ENCODE measurements at places on chromosomes 5 and 9. TPM values are rescaled to one million over a fixed set of nuclear protein-coding genes. Genes with fewer than 3 reads are reported as not detected.

GRCh38 chr5:123865641-123866040, 353.7 kb downstream of the CSNK1G3 start:
- no peak for DNase-seq

DNA sequence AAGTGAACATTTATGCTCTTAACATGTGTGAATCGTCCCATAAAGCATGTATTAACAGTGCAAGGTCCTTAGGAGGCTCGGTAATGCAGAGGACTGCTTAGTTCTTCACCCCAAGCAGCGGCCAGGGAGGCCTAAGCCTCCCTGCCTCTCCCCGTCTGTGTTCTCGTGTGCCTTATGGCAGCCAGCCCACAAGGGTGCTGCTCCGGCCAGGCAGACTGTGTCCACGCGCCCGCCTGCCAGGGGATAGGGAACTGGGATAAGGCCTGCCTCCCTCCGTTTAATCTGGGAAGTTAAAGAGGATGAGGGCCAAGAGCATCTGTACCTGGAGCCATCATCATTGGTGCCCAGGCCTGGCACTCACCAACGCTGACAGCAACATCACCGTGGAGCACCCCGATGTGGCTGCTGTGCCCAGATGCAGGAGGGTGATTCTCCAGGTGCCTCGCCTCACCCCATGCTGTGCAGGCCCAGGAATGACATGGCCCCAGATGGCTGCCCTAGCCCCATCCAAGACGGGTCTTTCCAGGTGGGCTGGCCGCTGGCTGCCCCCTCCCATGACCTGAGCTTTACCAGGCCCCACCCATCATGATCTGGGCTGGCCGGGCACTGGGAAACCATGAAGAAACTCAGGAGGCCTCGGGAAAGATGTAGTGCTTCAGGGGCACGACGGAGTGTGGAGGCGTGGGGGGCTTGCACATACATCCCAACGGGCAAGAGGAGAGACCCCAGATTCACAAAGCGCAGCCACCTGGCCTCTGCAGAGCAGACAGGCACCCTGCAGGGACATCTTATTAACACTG, 35.6 kb upstream of the SUSD3 start:
- no peak for DNase-seq

GRCh38 chr5:40141896-40142295, 537.8 kb upstream of the PTGER4 start:
- no peak for DNase-seq

- no peak for DNase-seq
Observed at GRCh38 chr5:83256091-83256780, 178.9 kb downstream of the XRCC4 start.

DNA sequence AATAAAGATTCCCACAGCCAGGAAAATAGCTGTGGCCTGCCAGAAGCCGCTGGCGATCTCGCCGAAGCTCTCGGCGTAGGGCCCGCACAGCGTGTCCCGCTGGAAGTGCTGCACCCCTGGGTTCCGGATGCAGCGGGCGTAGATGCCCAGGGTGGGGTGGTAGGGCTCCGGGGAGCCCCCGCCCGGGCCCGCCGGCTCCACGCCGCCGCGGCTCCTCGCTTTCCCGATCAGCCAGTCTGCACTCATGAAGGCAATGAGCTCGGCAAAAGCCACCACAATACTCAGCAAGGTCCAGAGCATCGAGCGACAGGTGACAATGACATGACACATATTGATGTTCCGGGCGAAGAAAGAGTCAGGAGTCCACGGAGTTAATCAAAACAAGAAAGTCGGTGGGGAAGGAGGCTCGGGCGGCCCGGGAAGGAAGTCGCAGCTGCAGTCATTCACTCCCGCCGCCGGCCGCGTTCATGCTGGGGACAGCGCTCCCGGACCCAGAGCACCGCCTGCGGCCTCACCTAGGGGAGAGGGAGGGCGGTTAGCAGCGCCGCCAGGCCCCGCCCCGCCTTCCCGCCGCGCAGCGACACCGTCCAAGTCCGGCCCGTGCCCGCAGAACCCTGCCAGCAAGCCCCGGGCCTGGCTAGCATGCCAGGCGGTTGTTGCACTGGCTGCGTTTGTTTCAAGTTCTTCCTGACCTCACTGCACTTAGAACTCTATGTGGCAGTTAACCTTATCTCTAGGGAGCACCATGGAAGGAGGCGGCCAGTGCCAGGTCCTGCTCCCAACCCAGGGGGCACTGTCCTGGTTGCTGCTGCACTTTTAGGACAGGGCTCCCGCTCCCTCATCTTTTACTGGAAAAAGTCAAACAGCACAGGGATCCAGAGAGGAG, 138.4 kb downstream of the LHFPL2 start:
- DNase-seq = peak; percentile 83

DNA sequence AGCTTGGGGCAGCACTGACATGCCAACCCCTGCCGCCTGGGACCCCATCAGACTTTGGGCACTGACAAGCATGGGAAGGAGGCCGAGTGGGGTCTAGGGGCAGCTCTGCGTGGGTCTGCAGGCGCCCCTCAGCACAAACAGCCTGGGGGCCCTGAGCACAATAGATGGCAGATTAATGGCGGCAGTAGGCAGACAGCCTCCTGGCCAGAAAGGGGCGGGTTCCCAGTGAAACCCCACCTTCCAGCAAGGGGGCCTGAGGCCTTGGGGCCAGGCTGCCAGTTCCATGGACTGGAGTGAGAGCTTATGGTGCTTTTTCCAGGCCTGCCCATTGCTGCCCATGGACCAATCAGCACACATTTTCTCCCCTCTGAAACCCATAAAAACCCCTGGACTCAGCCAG, 2031.2 kb downstream of the EFNA5 start:
- no peak for DNase-seq

DNA sequence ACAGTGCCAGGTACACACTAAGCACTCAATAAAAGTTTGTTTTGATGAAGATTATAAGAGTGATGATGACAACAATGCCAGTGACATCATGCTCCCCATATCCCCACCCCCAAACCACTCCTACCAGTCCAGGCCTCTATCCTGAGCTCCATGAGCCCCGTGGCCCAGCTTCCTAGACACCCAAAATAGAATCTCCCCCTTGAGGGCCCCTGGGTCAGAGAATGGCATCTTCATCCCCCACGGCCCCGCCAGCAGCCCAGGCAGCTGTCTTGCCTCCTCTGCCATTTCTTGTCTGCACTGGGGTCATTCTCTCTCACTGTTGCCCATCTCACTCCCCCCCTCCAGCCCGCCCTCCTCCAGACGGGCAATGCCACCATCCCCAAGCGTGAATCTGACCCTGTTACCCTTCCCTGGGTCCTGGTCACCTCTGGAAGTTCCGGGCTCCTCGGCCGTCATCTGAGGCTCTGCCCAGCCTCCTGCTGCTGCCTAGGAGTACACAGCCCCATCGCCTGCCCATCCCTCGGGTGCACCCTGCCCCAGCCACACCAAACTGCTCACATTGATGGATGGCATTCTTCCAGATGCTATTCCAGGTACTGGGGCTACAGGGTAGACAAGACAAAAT, 76.8 kb upstream of the LMX1B start:
- no peak for DNase-seq

GRCh38 chr5:14925326-14925725, 53.7 kb upstream of the ANKH start:
- no peak for DNase-seq

DNA sequence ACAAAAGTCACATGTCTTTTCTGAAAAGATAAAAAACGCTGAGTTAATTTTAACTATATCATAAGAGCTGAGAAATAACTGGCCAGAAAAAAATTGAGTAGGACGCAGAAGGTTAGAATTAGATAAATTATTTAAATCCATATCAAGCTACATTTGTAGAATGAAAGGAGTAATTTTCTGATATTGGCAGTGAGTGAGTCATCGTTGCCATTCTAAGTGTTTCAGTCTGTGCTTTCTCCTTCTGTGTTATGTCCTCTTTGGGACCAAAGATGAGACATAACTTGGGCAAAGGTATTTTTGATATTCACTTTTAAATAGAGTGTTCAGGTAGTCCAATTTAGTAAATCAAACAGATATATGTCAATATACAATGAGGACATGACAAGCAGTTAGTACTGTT, 34.4 kb upstream of the KCNN2 start:
- no peak for DNase-seq

GRCh38 chr5:126805063-126805462, 28.1 kb downstream of the LMNB1 start:
- DNase-seq = no peak

- no peak for DNase-seq
Observed at GRCh38 chr5:123099514-123100151, 10.6 kb downstream of the PRDM6 start.

Gene TMEM215
- total RNA-seq = not detected

Gene MSX2
- total RNA-seq = 23.1 TPM

Gene KCNV2
- not detected for total RNA-seq

Gene SHROOM1
- 2.5 TPM for total RNA-seq

Gene SLC6A3
- total RNA-seq = not detected

Gene FAXDC2
- total RNA-seq = 27.1 TPM

Gene CARD6
- total RNA-seq = 6.5 TPM

Gene FLT4
- total RNA-seq = 1.8 TPM

Gene EPB41L4A
- total RNA-seq = 8.5 TPM

All from suprapubic skin (tissue), 4 donors.